ENCODE measurements at places on chromosomes 3 and 15.
A peak's percentile ranks its signal among the peaks of the same experiment; 100 is the strongest.

- no peak for DNase-seq
Observed at GRCh38 chr3:153599685-153600084, 437.7 kb downstream of the RAP2B start.

GRCh38 chr3:156602424-156602823, 47.5 kb upstream of the SSR3 start:
- no peak for DNase-seq

DNA sequence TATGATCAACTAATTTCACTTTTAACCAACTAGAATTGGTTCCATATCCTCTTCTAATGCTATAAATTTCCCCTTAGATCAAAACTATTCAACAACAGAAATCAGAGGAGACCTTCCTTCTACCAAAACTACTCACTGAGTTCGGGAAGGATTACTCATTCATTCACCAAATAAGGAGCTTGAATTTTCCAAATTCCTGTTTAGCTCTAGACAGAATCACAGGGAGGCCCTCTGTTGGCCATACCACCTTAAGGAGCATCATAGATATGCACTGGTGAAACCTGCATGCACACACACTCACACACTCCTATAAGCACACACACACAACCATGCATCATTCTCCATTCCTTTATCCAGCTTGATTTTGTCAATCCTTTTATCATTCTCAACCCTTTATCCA, 49.0 kb downstream of the SUCLG2 start:
- no peak for DNase-seq

- DNase-seq = no peak
Observed at GRCh38 chr3:30616347-30617027, 10.1 kb downstream of the TGFBR2 start.

GRCh38 chr3:11642431-11643191, 1.1 kb downstream of the VGLL4 start:
- peak; percentile 33 for DNase-seq

GRCh38 chr15:57680021-57680420, 26.5 kb upstream of the POLR2M start:
- no peak for DNase-seq

- DNase-seq = no peak
Observed at GRCh38 chr15:83380682-83381081, 66.5 kb upstream of the SH3GL3 start.

GRCh38 chr3:12300137-12300536, 11.3 kb downstream of the PPARG start:
- no peak for DNase-seq

- DNase-seq = no peak
Observed at GRCh38 chr3:149703466-149703865, 45.6 kb upstream of the WWTR1 start.

- DNase-seq = no peak
Observed at GRCh38 chr3:183082355-183082915, 16.9 kb downstream of the MCCC1 start.

GRCh38 chr15:44015545-44016305, 179.3 kb downstream of the FRMD5 start:
- no peak for DNase-seq

DNA sequence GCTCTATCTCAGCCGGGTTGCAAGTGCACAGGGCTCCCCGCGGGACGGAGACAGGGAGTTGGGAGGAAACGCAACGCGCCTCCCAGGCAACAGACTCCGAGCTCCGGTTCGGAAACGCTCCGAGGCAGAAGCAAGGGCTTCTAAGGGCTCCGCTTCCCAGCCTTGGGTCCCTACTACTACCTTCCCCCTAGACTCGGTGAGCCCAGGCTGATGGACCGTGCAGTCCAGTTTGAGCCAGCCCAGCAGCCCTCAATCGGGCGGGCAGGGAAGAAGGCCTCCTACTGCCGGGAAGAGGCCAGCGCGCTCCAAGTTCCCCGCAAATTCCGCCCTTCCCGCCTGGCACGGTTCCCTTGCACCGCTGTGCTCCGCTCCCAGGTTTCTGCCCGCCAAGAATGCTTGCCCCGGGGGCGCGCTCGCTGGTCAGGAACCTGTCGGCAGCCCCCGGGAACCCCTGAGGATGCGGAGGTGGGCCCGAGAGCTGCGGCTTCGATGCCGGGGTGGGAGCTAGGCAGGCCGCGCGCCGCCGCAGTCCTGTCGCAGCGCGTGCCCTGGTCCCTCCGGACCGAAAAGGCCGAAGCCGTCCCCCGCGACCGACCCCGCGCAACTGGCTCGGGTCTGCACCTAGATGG, 728 bp downstream of the TRANK1 start:
- DNase-seq = no peak

GRCh38 chr3:49166752-49167556, 823 bp upstream of the CCDC71 start:
- no peak for DNase-seq

DNA sequence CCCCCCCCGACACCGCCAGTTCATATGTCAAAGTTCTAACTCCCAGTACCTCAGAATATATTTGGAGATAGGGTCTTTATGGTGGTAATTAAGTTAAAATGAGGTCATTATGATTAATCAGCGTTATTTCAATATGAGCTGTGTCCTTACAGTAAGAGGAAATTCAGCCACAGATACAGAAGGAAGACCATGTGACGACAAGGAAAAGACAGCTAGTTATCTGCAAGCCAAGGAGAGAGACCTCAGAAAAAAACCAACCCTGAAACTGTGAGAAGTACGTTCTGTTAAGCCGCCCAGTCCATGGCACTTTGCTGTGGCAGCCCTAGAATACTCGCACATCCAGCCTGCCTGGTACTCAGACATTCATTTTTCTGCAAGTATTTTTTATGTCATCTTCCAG, 62.3 kb upstream of the ARL8B start:
- no peak for DNase-seq

DNA sequence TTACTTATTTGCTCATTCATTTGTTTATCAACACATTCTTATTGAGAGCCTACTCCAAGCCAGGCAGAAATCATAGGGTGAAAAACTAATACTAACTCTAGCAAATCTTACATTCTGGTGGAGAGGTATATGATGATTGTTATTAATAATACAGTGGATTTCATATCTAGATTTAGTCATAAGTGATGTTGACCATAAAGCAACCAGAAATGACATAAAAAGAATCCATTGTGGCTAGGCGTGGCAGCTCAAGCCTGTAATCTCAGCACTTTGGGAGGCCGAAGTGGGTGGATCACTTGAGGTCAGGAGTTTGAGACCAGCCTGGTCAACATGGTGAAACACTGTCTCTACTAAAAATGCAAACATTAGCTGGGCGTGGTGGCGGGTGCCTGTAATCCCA, 26.2 kb upstream of the IL20RB start:
- DNase-seq = no peak

- no peak for DNase-seq
Observed at GRCh38 chr3:7744850-7745249, 756.8 kb upstream of the LMCD1 start.

DNA sequence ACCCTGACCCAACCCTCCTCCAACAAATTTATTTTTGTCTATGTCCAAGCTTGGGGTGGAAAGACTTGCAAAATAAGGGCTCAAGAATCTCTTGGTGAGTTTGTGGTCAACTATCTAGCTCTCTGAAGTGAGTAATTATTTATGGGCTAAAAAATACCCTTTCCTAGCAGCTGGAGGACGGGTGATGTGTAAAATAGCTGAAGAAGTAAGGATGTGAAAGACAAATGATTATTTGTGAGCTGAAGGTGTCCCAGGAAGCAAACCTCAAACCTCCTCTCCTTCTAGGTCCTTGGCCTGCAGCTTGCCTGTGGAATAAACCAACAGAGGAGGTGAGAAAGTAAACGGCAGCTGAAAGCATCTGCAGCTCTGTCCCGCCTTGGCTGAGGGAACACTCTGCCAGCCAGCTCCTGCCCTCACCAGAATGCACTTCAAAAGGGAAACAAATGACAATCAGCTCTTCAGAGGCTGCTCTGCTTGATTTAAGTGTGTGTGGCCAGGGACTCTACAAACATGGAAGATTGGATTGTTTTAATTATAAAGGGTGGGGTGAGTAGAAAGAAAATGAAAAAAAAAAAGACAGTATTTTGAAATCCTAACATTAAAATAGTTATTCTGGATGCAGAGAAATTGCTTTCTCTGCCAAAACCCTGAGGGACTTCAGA, 60.3 kb downstream of the TM4SF4 start:
- DNase-seq = no peak

- no peak for DNase-seq
Observed at GRCh38 chr15:44541282-44541958, 4.5 kb downstream of the EIF3J start.

- DNase-seq = no peak
Observed at GRCh38 chr15:26841514-26841913, 25.3 kb upstream of the GABRA5 start.

- no peak for DNase-seq
Observed at GRCh38 chr3:186949281-186949982, 19.1 kb downstream of the ST6GAL1 start.

DNA sequence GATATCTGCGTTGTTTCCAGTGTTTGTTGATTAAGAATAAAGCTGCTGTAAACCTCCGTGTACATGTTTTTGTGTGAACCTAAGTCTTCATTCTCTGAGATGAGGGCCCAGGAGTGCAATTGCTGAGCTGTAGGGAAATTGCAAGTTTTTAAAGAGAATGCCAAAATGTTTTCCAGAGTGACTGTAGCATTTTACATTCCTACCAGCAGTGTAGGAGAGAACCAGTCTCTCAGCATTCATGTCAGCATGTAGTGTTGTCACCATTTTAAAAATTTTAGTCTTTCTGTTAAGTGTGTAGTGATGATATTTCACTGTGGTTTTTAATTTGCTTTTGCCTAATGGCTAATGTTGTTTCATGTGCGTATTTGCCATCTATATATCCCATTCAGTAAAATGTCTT, 3.4 kb upstream of the MGLL start:
- DNase-seq = no peak

Measured in stimulated activated CD8-positive, alpha-beta memory T cell treated with anti-CD3 and anti-CD28 coated beads, Interleukin-4, amount 100 ng/mL, for 1 hour (primary cell).